Heart right ventricle (tissue), 16 donors: ENCODE measurements at places on chromosomes 16 and 17. TPM values are rescaled to one million over a fixed set of nuclear protein-coding genes. Genes with fewer than 3 reads are reported as not detected.

The CNTNAP1 gene
- 2.3 TPM for polyA plus RNA-seq

The THUMPD1 gene
- 14.2 TPM for polyA plus RNA-seq

The ZNF629 gene
- polyA plus RNA-seq: 7.3 TPM

The FDXR gene
- polyA plus RNA-seq: 3.3 TPM

The PLXDC1 gene
- polyA plus RNA-seq: 7.3 TPM

The KIF2B gene
- not detected for polyA plus RNA-seq

The KRTAP4-4 gene
- polyA plus RNA-seq: not detected

The TRIM16 gene
- polyA plus RNA-seq: 8.2 TPM

The HSD17B2 gene
- 0.03 TPM for polyA plus RNA-seq
